NCI-H345 (cell line): ENCODE measurements at places on chromosomes 11 and 22.

GRCh38 chr11:96413408-96413807, 23.6 kb downstream of the JRKL start:
- DNase-seq, result no peak

DNA sequence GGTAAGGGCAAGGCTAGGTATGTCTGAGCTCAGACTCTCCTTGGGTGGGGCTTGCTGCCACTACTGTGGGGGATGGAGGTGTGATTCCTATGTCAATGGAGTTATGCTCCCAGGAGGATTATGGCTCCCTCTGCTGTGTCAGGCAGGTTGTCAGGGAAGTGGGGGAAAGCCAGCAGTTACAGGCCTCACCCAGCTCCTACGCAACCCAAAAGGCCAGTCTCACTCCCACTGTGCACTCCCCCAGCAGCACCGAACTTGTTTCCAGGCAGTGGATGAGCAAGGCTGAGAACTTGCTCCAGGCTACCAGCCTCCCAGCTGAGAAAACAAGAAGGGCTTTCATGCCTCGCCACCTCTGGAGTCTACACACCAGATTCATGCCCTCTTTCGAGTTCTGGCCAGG, 18.2 kb downstream of the C11orf91 start:
- DNase-seq, result peak; percentile 11

DNA sequence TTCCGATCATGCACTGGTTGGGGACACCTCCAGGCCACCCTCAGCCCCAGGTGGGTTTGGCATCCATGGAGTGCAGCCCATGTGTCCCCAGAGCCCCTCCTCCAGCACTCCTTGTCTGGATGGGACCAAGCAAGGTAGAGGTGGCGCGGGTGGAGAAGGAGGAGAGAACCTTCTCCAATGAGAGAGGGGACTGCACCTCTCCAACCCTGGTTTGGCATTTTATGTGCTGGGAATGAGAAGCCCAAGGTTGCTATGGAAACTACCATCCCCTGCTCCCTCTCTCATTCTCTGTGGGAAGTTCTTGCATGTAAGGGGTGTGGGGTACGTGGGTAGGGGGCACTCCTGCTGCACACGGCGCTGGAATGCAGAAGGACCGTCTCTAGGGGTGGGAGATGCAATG, 21.8 kb upstream of the RASD2 start:
- DNase-seq, result no peak

- DNase-seq, result no peak
Observed at GRCh38 chr22:26852176-26852575, 194.8 kb downstream of the MIAT start.

DNA sequence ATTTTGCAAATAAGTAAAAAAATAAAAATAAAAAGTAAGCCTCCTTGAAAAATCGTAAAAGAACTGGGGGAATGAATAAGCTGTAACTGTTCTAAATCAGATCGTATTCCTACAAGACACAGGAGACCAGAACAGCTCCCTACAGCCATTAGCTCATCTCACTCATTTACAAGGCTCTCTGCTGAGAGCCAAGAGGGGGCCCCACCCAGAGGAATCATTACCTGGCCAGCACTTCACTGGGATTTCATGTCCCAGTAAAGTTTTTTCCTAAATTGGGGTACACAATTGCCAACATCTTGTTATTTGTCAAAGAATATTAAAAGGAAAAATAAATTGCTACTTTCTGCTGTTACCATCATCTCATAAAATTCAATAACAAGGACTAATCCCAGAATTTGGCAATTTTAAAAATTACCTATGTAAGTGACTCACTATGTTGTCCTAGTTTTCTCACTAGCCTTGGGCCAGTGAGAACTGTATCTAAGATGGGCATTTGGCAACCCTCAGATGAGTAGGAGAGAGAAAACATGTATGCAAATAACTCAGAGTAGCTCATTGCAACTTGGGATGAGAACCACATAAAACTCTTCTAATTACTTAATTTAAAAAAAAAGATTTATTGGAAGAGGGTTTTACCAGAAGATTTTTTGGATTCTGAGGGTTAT, 18.4 kb upstream of the SMTN start:
- DNase-seq, result no peak

- DNase-seq, result no peak
Observed at GRCh38 chr11:31617246-31617645, 107.7 kb downstream of the ELP4 start.

GRCh38 chr11:69530278-69531070, 49.0 kb downstream of the LINC01488 start:
- no peak for DNase-seq

DNA sequence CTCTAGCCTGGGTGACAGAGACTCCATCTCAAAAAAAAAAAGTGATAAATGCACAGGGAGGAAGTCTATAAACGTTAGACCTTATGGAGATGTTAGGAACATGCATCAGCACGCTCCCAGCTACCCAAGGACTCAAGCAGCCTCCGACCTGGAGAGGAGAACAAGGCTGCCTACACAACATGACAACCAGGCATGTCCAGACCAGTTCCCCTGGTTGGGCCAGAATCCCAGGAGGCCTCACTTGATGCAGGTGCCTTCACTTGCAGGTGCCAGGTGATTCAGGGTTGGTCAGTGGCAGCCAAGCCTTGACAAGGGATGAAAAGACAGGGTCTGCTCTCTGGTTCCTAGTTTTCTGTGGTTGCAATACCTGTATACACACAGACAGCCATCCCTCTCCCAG, 5.9 kb downstream of the RANGAP1 start:
- no peak for DNase-seq

- DNase-seq, result no peak
Observed at GRCh38 chr11:102120437-102120973, 10.3 kb downstream of the YAP1 start.

DNA sequence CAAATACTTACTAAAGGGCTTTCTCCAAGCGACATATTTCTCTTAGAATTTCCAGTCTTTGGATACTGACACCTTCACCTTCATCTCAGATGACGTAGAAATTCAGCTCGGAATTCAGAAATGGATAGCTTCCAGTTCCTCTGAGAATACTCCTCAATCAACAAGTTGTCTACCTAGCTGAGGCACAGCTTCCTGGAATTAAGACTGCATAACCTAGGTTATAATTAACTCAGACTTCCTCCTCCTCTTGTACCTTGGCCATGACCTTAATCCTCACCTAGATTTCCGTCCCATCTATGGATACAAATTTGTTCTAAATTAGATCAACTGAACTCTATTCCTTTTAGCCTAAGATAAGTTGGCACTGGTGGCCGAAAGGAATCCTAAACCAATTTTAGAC, 17.4 kb downstream of the ATP5MG start:
- no peak for DNase-seq

DNA sequence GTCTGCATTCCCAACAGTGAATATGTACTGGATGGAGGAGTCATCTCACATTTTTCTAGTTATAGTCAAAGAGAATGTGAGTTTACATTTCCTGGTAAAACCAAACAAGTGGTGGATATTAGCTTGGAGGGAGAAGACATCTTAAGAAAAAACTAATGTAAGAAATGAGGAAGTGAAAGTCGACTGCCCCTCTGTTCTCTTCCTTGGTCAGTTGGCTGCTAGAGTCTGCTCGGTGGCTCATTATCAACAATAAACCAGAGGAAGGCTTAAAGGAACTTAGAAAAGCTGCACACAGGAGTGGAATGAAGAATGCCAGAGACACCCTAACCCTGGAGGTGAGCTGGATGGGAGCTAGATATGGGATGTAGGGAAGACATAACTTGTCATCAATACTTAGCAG, 5.8 kb downstream of the SLC22A9 start:
- DNase-seq, result no peak

GRCh38 chr11:19524171-19524671, 188.4 kb upstream of the NAV2 start:
- no peak for DNase-seq

- DNase-seq, result no peak
Observed at GRCh38 chr11:10881892-10882291, 24.0 kb upstream of the ZBED5 start.

DNA sequence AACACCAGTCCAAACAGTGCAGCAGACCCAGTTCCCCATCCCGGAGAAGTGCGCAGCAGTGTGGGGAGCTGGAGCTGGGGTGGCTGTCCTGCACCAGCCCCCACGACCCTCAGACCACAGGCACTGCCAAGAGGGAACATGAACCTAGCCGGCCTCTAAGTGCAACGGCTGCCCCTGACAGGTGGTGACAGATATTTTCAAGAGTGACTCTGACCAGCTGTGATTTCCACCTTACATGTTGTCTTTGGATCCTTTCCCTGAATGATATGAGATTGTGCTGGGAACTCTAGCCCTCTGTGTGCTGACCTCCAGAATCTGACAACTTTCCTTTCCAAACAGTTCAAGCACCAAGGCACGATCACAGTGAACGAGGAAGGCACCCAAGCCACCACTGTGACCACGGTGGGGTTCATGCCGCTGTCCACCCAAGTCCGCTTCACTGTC, 12.6 kb downstream of the SERPIND1 start:
- no peak for DNase-seq

DNA sequence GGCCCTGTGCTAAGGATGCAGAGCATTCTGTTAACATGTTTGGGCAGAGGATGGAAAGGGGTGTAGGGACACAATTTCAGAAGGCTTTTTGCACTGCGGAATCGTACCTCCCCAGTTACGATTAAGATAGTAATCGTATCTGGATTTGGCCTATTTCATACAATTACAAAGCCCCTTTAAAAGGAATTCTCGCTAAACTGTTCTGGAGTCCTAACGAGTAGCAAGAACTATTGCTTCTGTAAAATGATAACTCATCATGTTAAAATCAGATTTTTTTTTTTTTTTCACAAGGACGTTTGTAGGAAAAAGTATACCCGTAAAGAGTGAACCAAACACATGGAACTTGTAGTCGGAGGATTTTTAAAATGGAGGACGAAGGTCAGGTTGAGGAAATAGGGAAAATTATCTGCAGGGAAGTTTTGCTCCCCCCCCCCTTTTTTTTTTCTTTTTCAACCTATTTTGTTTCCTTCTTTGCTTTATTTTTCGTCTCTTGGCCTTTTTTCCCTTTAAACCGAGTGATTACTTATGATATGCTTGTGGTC, 934 bp downstream of the HSD17B12 start:
- DNase-seq, result peak; percentile 25
